ENCODE measurements at places on chromosomes 4 and X.

DNA sequence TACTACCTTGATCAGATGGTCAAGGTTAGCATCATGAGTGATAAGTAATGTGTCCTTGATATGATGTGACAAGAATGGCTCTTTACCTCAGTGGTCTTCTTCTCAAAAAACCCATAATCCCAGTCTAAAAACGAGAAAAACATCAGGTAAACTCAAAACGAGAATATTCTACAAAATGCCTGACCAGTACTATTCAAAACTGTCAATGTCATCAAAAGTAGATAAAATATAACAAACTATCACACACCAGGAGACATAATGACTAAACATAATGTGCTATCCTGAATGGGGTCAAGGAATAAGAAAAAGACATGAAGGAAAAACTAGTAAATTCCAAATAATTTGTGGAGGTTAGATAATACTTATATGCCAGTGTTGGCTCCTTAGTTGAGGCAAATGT lies 85.2 kb upstream of the PDHA2 start:
- no peak for DNase-seq

- no peak for DNase-seq
These were observed 516.1 kb upstream of the MAGEB2 start for GRCh38 chrX:29699239-29699638.

DNA sequence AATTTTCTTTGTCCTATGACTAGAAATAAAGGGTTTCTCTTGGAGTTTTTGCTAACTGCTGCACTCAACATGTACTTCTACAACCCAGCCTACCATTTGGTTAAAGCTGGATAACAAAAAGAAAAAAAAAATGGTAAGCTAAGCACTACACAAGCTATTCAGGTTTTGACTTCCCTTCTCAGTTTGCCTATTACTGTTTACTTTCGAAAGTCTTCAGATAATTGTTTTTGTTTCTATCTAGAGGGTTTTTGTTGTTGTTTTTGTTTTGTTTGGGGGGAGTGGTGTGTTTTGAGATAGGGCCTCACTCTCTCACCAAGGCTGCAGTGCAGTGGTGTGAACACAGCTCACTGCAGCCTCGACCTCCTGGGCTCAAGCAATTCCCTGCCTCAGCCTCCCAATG lies 46.6 kb downstream of the CLOCK start:
- DNase-seq: no peak

GRCh38 chrX:110050901-110051300 lies 48.0 kb downstream of the TMEM164 start:
- DNase-seq: no peak

GRCh38 chr4:5072948-5073347 lies 21.7 kb downstream of the STK32B start:
- DNase-seq: no peak

DNA sequence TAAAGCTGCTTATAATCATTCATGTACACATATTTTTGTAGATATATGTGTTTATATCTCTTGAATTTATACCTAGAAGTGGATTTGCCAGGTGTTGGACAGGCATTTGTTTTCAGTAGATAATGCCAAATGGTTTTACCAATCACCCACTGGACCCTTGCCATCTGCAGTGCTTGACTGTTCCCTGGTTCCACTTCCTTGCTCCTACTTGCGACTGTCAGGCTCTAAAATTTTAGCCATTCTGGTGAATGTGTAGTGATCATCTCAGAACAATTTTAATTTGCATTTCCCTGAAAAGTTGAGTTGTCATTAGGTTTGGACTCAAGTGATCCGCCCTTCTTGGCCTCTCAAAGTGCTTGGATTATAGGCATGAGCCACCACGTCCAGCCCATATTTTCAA lies 122.4 kb upstream of the SLC34A2 start:
- no peak for DNase-seq

DNA sequence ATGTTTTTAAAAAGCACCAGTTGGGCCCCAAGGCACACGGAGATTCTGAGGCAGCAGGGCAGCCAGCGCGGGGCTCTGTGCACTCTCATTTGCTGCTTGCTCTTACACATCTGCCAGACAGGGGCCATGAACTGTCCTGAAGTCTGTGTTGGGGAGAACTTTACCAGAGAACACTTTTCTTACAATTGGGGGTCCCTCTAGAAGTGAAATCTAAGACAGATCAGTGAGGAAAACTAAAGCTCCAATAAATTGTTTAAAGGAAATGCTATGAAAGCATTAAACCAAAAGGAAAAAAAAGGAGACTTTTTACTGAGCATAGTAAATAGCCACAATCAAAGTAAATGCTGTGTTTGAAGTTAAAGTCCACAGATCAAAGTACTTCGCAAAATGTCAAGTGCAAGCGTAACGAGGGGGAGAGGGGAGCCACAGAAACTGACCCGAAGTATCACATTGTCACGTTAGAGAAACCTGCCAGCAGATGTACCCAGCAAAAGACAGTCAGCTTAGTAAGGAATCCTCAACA lies 37.8 kb downstream of the SORBS2 start:
- peak; percentile 67 for DNase-seq
